Stimulated activated CD8-positive, alpha-beta memory T cell treated with anti-CD3 and anti-CD28 coated beads, Interleukin-4, amount 100 ng/mL, for 1 hour (primary cell): ENCODE measurements at places on chromosomes 12 and 14.

DNA sequence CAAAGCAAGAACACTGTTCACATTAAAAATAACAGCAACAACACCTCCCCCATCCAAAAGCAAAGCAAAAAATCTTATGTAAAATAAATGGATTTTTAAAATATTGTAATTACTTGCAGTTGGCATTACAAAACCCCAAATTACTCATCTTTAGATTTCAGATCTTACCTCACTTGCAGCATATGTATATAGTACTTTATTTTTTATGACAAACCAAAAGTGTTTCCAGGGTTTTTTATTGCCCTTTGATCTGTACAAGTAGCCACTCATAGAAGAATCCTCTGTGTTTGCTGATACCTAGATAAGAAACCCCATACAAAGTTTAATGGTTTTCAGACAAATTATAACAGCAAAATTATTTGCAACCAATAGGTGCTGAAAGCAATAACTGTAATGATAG lies 12.2 kb upstream of the NR2C1 start:
- DNase-seq: no peak

DNA sequence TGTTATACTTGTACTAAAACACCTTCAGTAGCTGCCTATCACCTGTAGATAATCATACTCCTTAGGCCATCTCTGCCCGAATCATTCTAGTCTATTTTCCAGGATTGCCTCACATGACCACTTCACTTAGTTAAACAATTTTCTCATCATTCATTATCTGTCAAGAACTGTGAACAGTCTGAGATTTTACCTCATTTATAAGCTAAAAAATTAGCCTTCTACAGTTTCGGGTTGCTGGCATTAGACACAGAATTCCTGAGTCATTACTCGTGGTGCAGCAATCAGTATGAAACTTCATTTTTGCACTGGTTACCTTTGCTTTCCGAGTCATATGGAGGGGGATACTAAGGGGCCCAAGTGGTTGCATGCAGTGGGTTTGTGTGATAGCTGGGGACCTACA lies 57.6 kb upstream of the OTOGL start:
- no peak for DNase-seq

DNA sequence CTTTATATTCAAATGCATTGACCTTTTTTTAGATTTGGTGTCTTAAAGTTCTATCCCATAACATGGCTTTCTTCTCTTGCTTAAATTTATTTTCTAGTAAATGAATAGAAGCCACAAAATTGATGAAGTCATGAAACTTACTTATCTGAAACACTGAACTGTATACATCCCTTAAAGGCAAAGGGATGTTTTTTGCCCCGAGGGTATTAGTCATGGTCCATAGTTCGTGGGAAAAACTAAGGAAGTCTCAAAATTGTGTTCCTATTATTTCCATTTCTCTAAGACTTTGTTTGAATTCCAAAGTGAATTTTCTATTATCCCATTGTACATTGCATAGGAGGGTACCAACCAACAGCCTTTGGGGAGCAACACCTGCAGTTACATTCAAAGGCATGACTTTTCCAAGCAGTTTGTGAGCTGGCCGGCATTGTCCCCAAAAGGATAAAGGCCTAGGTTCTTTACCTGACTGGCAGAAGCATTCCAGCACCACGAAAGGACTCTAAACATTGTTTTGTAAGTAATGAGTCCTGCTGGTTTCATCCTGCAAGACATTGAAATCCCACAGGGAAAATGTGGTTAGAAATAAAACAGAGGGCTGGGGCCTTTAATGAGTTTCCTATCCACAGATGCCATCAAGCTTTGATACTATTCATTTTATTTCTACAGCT lies 473.5 kb downstream of the PRKD1 start:
- no peak for DNase-seq

DNA sequence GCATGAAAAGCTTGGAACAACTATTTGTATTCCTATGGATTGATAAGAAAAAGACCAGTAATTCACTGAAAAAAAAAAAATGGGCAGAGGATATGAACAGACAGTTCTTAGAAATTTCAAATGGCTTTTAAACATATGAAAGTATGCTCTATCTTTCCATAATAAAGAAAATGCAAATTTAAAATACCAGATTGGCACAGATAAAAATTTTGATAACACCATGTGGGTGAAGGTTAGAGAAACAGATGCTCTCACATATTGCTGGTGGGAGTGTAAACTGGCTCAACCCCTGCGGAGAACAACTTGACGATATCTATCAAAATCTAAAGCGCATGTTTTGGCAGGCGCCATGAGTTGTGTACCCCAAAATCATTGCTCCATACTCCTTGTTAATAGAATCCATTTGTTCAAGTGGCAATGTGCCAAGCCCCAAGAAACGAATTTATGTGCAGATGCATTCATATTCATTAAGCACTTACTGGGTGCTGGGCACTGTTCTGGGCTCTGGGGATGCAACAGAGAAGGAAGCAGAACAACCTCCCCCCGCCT lies 29.5 kb upstream of the TMPO start:
- DNase-seq: no peak

DNA sequence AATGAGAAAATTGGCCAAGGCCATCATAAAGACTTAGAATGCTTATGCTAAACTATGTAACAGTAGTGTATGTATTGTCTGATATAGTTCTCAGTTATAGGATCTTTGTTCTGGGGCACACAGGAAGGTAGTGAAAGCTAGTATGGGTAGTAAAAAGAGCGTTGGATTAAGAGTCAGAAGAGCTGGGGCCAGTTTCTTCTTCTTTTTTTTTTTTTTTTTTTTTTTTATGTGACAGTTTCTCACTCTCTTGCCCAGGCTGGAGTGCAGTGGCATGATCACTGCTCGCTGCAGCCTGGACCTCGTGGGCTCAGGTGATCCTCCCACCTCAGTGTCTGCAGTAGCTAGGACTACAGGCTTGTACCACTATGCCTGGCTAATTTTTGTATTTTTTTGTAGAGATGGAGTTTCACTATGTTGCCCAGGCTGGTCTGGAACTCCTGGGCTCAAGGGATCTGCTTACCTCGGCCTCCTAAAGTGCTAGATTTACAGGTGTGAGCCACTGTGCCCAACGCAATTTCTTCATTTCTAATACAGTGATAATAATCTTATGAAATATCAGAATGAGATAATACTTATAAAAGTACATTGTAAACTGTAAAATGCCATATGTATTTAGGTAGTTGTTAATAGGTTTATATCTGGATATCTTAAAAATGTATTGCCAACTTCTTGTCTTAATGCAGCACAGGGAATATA lies 7.4 kb downstream of the MDM2 start:
- no peak for DNase-seq

DNA sequence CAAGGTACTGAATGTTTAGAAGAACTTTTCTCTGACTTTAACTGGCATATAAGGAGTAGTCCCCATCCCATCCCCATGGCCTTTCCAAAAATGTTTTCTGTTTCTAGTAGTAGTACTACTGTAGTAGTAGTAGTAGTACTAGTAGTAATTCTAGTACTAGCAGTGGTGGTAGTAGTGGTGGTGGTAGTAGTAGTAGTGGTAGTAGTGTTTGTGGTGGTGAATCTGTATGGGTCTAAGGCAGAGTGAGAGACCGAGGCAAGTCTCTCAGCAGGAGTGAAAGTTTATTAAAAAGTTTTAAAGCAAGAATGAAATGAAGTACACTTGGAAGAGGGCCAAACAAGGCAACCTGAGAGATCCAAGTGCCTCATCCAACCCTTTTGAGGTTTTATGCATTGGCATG lies 58.6 kb downstream of the FOXN4 start:
- no peak for DNase-seq

- no peak for DNase-seq
These were observed 84.3 kb downstream of the TNFAIP2 start for GRCh38 chr14:103207388-103208072.

DNA sequence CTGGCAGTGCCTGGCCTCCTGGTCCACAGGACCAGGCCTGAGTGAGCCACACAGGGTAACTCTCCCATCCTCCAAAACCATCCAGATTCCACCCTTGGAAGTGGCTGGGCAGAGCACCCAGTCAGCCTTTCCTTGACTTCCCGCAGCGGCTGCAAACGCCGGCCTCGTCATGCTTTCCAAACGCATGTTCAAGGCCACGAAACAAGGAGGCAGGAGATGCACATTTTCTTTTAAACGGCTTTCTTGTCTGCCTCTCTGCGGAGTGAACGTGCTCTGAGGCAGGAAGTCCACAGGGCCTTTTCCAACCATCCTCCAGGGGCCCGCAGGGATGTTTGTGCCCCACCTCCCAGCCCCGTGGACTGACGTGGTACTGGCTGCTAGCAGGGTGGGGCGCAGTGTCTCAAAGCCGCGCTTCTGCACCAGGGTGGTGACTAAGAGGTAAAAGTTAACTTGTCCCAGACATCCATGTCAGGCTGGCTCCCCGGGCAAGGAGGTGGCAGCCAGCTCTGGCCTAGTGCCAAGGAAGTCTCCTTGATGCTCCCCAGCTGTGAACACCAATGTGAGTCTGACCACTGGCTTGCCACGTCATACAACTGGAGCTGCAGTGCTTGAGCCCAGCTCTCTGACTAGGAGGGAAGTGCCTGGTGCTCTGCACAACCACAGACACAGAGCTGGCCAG lies 45.0 kb downstream of the KCNA5 start:
- no peak for DNase-seq

- no peak for DNase-seq
These were observed 39.2 kb downstream of the BCAT1 start for GRCh38 chr12:24909667-24910066.

DNA sequence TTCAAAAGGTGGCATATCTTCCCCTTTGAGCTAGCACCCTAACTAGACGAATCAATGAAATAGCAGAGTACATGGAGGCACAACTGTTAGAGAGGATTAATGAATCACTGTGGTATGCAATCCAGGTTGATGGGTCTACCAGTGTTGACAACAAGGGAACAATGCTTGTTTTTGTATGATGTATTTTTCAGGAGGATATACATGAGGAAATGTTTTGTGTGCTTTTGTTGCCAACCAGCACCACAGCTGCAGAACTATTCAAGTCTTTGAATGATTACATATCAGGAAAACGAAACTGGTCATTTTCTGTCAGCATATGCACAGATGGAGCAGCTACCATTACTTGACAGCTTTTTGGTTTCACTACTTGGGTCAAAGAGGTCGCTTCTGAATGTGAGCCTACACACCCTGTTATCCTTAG lies 142.6 kb downstream of the GPHN start:
- DNase-seq: no peak

DNA sequence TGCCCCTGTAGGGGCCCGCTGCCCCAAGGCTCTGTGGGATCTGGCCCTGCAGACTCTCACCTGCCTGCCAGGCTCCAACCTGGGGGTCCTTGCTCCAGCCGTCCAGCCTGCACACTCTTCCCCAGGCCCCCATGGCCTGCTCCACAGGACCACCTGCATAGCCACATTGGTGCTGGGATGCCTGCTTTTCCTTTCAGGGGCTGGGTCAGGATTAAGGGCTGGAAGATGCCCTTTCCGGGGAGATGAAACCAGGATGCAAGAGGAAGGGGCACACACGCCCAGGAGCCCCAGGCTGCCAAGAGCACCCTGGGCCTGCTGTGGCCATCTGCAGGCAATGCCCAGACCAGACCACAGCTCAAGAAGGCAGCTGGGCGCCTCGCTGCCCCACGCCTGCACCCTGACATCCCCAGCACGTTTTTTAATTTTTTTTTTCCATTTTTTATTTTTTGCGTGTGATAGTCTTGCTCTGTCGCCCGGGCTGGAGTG lies 15.0 kb downstream of the BAG5 start:
- DNase-seq: no peak

GRCh38 chr14:102234331-102235264 lies 70.4 kb downstream of the MOK start:
- no peak for DNase-seq

- no peak for DNase-seq
These were observed 53.5 kb downstream of the PIWIL1 start for GRCh38 chr12:130391186-130391585.

DNA sequence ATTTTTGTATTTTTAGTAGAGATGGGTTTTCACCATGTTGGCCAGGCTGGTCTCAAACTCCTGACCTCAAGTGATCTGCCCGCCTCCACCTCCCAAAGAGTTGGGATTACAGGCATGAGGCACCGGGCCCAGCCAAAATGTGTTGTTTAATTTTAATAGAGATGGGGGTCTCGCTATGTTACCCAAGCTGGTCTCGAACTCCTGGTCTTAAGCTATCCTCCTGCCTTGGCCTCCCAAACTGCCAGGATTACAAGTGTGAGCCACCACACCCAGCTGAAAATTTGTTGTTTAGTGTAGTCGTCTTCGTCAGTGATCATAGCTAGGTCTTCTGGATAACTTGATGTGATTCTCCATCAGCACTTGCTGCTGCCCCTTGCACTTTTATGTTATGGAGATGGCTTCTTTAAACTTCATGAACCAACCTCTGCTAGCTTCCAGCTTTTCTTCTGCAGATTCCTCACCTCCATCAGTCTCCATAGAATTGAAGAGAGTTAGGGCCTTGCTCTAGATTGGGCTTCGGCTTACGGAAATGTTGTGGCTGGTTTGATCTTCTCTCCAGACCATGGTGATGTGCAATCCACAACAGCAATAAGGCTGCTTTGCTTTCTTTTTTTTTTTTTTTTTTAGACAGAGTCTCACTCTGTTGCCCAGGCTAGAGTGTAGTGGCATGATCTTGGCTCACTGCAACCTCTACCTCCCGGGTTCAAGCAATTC lies 13.0 kb downstream of the ISCU start:
- DNase-seq: no peak

DNA sequence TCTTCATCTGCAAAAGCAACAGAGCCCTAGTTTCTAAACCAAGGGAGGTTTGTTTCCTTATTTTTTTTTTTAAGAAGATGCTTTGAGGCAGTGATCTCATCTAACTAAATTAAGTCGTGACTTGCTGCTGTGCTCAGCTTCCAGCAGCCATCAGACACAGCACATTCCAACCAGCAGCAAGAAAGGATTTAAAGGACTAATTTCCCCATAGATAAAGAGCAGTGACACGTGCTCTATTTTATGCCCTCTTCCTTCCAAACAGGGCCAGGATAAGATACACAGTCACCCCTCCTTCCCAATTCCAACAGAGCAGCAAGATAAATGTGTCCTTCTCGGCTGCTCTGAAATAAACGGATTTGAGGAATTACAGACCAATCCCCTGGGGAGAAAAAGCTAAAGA lies 81.7 kb downstream of the PRKAB1 start:
- DNase-seq: no peak

DNA sequence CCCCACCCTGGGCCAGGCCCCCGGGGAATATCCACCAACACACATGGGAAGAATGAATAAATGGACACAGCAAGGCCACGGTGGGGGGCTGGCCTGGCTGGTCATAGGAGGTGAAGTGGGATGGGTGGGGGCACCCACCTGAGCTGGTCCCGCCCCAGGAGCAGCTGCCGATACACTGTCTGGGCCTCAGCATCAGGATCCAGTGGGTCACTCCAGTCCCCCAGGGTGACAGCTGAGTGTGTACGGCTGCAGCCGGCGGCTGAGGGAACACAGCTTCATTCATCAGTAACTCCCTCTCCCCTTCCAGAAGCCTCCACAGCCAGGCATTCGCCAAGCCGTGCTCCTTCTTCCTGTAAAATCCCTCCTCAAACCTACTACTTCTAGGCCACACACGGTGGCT lies 33.8 kb downstream of the RASAL1 start:
- DNase-seq: no peak
